ENCODE measurements at places on chromosomes 1 and 21. TPM values are rescaled to one million over a fixed set of nuclear protein-coding genes. Genes with fewer than 3 reads are reported as not detected.
A peak's percentile ranks its signal among the peaks of the same experiment; 100 is the strongest.

DNA sequence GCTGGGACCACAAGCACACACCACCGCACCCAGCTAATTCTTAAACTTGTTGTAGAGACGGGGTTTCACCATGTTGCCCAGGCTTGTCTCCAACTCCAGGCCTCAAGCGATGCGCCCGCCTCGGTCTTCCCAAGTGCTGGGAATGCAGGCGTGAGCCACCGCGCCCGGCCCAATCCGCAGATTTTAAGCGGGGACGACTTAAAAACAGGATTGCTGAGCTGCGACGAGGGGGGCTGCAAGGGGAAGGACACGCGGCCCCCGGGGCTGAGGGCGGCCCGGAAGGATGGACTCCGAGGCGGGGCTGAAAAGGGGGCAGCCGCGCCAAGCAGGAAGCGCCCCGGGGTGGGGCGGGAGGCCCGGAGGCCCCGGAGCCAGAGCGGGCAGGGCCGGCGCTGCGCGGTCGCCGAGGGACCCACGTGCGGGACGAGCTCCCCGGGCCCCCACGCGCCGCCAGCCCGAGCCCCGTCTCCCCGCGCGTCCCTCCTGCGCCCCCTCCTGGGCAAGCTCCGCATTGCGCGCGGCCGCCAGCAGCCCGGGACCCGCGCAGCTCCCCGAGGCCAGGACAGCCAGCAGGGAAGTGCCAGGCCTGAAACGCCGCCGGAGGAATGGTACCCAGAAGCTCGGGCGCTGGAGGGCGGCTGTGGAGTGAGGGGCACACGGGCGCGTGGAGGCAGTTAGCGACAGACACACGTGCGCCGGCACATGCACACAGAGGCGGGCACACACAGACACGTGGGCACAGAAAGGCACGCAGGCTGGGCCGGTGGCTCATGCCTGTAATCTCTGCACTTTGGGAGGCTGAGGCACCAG is 5.5 kb upstream of the PRKCZ start:
- peaks cover 8% of the 10 kb centered on the region for H3K4me1 ChIP-seq
- no peak overlapping the region for H3K27ac ChIP-seq
- no peak overlapping the region for H3K4me3 ChIP-seq
- peak; percentile 84 for DNase-seq
- peaks cover 5% of the 10 kb centered on the region for H3K27me3 ChIP-seq
- H3K36me3 ChIP-seq = no peaks in the 10 kb centered on the region

- no peaks in the 10 kb centered on the region for H3K27me3 ChIP-seq
- H3K36me3 ChIP-seq = no peaks in the 10 kb centered on the region
- no peak overlapping the region for H3K4me3 ChIP-seq
Measured at GRCh38 chr1:43294761-43295160, 6.0 kb upstream of the TIE1 start.

DNA sequence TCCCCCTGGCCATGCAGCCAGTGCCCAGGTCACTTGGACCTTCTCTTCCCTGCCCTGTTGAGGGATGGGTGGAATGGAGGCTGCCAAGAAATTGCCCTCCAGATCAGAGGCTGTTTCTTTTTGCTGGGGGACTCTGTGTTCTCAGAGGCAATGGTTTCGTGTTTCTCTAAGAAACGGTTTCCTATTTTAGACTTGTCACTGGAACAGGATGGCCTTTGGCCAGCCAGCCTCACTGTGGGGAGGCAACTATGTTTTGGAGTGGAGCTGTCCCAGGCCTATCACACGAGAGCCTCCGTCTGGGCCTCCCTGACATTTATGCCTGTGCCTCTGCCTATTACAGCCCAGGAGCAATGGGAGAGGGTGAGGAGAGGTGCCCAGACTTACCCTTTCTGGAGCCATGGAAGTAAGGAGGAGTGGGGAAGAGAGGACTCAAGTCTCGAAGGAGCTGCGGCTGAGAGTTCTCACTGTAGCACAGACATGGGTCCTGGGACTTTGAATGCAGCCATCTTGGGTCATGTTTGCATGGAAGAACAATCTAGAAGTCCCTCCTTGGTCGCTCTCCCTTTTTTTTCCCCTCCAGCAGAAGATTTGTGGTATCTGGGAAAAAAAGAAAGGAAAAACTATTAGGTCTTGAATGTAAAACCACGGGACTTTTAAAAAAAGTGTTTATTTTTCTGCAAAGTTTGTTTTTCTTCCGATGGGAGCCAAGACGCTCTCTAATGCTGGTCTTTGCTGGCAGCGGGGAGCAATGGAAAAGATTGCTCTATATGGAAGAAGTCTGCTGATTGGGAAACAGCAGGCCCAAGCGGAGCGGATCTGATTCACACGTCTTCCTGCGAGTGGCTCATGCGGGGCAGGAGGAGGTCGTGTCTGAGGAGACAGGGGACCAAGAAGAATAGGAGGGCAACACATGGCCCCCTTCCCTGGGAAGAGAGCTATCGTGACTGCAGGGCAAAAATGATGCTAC is 219.2 kb downstream of the FOXD2 start:
- no peaks in the 10 kb centered on the region for H3K4me1 ChIP-seq
- H3K4me3 ChIP-seq = no peak overlapping the region
- H3K27me3 ChIP-seq = no peaks in the 10 kb centered on the region
- H3K36me3 ChIP-seq = no peaks in the 10 kb centered on the region

DNA sequence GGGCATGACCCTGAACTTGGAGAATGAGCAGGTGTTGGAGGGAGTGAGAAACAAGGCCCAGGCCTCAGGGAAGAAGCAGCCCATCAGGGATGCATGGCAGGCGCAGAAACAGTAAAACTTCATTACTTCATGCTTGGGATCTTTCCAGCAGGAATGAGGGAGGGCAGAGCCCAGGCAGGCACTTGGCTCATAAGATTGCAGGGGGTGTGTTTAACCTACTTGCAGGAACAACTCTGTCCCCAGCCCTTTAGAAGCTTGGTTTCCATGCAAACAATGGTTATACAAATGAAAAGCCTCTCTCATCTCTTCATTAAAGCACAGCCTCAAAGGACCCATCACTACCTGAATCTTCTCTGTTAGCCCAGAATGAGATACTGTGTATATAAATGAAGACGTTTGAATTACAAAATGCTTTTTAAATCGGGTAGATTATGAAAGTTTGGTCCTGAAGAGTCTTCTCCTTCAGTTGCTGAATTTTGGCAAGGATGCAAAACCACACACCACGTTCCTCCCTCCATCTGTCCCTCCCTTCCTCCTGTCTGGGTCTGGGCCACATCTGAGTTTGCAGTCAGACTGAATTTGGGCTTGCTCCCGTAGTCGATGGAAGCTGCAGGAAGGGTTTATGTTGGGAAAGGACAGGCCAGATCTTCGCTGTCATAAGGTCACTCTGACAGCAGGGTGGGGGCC is 154.4 kb upstream of the KLHDC7A start:
- peak; percentile 77 for DNase-seq
- no peaks in the 10 kb centered on the region for H3K27me3 ChIP-seq
- H3K36me3 ChIP-seq = no peaks in the 10 kb centered on the region
- H3K4me3 ChIP-seq = no peak overlapping the region
- H3K27ac ChIP-seq = no peak overlapping the region

GRCh38 chr1:153610811-153611301 is 2.1 kb downstream of the S100A16 start:
- peaks cover 4% of the 10 kb centered on the region for H3K36me3 ChIP-seq
- H3K27me3 ChIP-seq = no peaks in the 10 kb centered on the region
- no peak overlapping the region for H3K4me3 ChIP-seq
- no peak for DNase-seq
- peaks cover 52% of the 10 kb centered on the region for H3K4me1 ChIP-seq
- peak overlapping the region; percentile 94 for H3K27ac ChIP-seq

The GPATCH3 gene
- 11.5 TPM for polyA plus RNA-seq

The KIAA0040 gene
- 37.9 TPM for polyA plus RNA-seq

The OR2G6 gene
- not detected for polyA plus RNA-seq

The RORC gene
- 7.6 TPM for polyA plus RNA-seq

The CRB1 gene
- polyA plus RNA-seq = 0.03 TPM

The LMOD1 gene
- 9.6 TPM for polyA plus RNA-seq

The OR2L2 gene
- polyA plus RNA-seq = not detected

Data from lung (tissue), 17 donors.